Activated CD4-positive, CD25-positive, alpha-beta regulatory T cell (primary cell): ENCODE measurements at places on chromosomes 11 and 22.

DNA sequence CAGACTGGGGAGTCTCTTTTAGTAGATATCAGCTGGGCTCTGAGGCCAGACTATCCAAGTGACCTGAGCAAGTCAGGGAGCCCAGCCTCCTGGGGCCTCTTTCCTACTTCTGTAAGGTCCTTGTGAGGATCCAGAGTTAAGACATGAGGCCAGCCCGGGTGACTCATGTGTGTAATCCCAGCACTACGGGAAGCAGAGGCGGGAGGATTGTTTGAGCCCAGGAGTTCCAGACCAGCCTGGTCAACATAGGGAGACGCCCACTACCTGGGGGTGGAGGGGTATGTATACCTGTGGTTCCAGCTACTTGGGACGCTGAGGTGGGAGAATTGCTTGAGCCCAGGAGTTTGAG is 36.9 kb upstream of the POLA2 start:
- DNase-seq: no peak

GRCh38 chr11:107731941-107732688 is 20.3 kb upstream of the SLN start:
- no peak for DNase-seq

DNA sequence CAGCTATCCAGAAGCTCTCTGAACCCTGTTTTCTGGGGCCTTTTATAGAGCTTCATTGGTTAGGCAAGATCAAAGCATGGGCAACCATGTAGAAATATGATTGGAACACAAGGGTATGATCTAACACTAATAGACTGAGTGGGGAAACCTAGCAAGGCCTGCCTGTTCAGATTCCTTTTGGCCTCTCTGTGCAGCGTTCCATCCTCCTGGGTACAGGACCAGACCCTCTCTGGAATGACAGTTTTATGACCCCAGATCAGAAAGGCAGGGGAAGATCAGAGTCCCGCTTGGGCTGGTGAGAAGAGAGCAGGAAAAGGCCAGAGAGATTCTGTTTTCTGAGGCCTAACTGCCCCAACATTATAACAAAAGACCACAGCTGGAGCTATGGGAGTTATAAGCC is 36.7 kb upstream of the VWA5A start:
- no peak for DNase-seq

- no peak for DNase-seq
Observed at GRCh38 chr11:130834886-130835285, 81.4 kb downstream of the SNX19 start.

DNA sequence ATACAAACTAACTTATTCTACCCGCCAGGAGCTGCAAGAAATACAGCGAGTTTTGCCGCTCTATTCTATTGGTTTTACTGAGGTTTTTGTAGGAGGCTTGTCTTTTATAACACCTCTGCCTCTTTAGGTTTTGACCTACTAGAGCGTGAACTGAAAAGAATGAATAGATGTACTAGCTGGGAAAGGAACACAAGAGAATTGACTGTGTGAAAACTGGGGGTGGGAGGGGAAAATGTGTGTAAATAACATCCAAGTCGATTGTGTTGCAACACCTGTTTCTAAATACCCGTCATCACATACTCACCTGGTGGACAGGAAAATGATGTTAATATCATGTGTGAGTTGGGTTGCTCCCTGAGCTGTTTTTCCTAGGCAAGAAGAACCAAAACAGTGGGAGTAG is 12.9 kb upstream of the JHY start:
- DNase-seq: no peak

DNA sequence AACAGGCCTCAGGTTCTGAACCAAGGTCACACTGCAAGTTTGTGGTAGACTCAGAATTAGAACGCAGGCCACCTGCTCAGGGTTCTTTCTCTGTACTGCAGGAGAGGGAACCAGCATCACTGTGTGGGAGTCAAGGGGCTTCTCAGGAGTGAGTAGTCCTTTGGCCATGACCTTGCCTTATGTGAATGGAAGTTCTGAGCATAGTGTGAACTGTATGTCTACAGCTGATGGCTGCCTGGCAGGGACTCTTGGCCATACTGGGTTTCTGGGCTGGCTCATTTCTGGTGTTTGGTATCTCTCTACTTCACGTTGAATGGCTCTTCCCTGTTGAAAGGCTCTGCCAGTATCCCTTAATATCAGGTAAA is 40.1 kb upstream of the TUB start:
- no peak for DNase-seq

DNA sequence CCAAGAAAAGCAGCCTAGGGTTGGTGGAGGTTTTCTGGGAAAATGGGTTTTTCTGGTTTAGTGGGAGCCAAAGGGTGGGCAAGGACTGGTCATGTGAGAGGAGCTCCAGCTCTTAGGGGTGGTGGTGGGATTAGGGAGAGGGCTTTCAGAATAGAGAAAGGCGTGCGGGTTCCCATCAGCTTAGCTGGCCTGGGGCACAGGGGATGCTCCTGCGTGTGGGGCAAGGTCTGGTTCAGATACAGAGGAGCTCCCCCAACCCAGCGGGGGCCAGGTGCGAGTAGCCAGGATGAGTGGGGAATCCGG is 644 bp downstream of the TMEM134 start:
- no peak for DNase-seq

- DNase-seq: no peak
Observed at GRCh38 chr11:8886322-8886721, 24.7 kb upstream of the AKIP1 start.

DNA sequence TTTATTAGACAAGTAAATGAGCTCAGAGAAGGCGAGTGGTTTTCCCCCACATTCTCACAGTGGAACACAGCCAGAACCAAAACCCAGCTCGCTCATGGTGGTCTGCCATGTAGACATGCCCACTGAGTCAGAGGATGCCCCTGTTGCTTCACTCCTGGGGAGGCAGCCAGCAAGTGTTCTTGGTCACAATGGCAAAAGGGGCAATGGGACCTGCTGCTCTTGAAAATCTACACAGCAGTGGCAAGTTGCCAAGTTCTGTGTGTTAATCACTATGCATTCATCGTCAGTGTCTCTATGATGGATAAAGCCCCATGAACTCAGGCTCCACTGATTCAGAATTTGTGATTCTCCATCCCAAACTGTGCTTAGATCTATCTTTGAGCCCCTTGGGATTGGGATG is 64.7 kb upstream of the TBCEL start:
- DNase-seq: no peak

DNA sequence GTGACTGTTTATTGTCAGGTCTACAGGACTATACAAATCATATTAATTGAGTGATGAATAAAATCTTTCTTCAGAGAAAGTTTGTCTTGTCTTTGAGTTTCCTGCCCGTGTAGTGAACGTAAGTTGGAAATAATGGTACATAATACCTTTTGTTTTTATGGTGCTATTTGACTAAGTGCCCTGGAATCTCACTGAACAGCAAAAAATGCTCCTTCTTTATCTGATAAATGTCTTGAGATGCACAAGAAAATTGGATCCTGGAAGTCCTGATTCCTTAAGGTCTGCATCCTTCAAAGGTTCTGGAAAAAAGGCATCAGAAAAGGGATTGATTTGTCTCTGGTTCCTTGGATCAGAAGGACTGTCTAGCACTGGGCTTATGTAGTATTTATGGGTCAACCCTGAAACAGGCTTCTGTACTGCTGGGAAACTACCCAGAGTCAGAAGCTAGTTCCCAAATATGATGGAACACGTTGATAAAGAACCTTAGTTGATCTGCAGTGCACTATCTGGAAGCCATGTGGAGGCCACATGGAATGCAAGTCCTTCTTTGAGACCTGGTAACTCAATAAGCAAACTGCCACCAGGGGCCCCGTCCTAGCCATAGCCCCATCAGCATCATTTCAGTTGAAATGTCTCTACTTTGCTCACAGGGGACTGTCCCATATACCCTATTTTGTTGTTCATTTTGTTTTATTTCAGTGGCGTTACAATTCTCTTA is 100.6 kb upstream of the CD44 start:
- DNase-seq: no peak

DNA sequence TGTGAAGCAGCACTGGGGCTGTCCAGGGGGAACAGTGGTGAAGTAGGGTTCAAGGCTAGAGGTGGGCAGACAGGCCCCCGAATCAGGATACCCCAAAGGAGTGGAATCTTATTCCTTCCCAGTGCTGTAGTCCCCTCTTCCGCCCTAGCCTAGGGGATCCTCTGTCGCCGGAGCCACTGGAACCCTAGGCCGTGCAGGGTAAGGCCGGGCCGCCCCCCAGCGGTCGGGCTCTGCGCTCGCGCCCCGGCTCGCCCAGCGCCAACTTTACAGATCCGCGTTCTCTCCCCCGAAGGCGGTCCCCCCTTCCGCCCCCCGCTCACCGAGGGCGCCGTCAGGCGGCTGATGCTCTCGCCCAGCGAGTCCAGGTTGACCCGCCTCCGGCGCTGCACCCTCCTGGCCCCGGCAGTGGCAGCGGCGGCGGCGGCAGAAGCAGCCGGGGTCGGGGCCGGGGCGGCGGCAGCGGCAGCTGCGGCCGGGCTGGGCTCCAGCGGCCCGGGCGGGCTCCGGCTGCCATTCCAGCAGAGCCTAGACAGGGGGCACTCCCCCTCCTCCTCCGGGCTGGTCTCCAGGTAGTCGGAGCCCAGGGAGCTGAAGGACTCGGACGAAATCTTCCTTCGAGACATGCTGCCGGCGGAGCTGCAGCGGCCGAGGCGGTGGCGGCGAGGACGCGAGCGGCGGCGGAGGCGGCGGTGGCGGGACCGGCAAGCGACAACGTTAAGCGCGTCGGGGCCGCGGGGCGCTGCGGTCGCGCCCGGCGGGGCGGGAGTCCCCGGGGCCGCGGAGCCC is 650 bp downstream of the GUCY1A2 start:
- DNase-seq: no peak

- DNase-seq: no peak
Observed at GRCh38 chr11:75539459-75540334, 14.0 kb upstream of the GDPD5 start.

GRCh38 chr22:20486229-20486628 is 9.4 kb downstream of the KLHL22 start:
- DNase-seq: no peak

- no peak for DNase-seq
Observed at GRCh38 chr11:119729951-119730613, 1.1 kb upstream of the NECTIN1 start.

DNA sequence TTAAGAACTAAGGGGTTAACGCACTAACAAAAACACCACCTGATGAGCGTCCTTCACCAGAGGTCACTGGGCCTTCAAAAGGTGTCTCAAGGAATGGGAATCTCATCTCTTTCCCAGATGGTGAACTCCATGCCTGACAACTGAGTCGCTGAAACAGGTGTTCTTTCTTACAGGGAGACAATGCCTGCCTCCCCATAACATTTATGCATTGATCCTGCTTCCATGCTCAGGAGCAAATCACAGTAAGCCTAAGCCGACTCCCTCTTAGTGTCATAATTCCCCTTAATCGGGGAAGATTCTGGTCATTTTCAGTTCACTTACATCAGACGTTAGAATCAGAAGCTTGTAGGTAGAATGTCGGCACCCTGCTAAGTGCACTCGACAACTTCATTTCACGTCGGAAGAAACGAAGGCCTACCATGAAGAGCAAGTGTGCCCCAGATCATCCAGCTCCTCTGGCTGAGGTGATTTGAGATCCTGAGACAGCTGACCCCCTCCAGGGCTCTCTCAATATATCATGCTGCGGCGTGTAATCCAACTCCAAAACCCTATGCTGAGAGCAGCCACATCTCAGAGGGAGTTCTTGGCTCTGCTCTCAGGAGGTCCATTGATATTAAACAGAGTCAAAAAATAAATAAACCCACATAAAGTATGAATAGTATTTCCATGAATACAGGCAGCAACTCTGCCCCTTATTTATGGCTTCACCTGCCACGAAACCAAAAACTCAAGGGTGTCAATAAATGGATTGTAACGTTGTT is 163.1 kb downstream of the LARGE1 start:
- no peak for DNase-seq

GRCh38 chr11:124174001-124174583 is 9.1 kb upstream of the OR10D3 start:
- no peak for DNase-seq

DNA sequence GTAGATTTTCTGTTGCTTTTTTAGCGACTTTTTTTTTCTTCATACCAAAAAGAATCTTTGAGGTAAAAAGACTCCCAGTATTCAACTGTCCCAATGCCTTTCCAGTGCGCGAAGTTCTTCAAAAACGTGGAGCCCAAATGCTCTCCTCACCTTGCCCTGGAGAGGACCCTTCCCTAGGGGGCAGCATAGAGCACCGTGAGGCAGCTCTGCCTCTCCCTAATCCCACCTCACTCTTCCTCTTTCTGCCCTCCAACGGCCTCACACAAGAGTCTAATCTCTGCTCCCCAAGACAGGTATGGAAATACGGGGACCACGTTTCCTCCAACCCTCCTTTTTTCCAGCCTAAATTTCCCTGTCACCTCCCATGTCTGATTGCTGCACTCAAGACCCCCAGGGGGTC is 117.5 kb upstream of the ALX4 start:
- DNase-seq: no peak

- DNase-seq: peak; percentile 25
Observed at GRCh38 chr11:61023086-61023965, 51.8 kb downstream of the CD6 start.

GRCh38 chr11:2419638-2420501 is 19.3 kb downstream of the TSSC4 start:
- DNase-seq: peak; percentile 31

GRCh38 chr11:1472180-1473005 is 14.2 kb downstream of the MOB2 start:
- no peak for DNase-seq

DNA sequence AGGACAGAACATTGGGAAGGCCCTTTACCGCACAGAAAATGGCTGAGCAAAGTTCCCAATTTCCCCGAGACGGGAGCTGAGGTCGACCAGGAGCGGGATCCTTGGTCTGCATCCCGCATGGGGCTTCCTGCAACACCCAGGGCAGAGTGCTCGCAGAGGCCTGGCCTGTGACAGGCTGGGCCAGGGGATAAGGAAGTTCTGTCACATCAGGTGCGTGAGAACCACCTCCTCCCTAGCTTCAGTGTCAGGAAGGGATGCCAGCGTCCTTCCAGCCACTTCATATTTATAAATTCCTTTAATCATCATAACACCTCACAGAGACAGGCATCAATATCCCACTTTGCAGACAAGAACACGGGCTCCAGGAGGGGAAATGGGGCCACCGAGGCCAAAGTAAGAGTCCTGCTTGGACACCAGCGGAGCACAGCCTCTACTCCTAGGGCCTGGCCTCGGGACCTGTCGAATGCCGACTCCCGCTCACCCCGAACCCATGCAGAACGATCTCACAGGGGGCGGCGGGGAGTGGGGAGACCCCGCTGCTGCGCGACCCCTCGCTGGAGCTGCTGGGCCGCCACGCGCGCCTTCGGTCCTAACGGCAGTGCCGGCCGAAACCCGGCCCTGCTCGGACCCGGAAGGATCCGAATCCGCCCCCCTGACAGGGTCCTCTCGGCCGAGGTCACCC is 532 bp downstream of the BET1L start:
- DNase-seq: no peak

DNA sequence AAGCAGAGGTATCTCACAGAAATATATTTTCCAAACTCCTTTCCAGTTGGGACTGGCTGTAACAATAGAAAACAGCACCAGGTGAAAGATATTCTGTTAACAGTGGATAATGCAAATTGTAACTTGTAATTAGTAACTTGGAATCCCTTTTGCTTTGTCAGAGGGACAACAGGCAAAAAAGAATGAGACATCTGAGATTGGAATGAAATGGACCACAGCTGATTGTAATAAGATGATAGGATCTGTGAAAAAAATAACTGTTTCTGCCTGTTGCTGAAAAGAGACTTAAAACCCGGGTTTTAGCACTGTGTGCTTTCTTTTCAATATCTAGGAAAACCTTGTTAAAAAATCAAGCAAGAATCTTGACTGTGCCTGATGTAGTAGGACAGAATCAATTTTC is 655.7 kb downstream of the METTL15 start:
- DNase-seq: no peak
